ENCODE measurements at places on chromosomes 1 and 21.

DNA sequence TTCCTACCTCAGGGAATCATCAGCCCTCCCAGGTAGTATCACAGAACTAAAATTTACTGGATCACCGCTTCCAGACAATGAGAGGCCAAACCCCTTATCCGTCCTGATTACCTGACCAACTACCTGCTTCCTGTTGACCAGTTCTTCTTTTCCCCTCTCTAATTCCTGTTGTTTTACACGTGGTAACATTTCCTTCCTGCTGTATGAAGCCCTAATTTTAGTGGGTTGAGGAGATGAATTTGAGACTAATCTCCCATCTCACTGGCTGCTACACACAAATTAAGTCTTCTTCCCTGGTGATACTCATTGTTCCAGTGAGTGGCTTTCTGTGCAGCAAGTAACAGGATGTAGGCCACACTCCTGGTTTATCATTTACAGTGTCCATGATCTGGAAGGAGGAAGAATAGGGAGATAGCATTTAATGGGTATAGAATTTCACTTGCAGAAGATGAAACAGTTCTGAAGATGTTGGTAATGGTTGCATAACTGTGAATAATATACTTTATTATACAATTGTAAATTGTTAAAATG is 2112.9 kb downstream of the NCAM2 start:
- DNase-seq = no peak

DNA sequence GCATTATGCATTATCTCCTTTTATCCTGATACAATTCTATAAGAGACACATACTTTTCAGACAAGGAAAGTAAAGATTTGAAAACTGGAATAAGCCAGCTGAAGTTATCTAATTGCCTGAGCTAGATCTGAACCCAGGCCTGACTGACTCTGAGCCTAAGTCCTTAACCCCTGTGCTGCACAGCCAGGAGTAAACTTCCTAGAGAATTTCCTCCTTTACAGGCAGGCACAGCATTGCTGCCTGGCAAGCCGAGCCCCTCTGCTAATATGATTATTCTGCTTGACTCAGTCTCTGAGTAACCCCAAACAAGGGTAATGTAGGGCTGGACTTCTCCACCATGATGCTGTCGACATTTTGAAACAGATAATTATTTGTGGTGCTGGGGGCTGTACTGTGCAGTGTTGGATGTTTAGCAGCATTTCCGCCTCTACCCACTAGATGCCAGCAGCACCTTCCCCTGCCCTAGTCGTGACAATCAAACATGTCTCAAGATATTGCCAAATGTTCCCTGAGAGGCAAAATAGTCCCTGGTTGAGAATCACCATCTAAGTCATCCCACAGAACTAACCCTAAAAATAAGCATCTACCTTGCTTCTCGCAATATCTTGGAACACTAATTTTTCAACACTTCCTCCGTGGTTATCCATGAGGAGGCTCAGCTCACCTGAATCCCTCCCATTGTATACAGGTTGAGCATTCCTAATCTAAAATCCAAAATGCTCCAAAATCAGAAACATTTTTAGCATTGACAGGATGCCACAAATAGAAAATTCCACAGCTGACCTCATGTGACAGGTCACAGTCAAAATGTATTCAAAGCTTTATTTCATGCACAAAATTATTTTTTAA is 18.5 kb downstream of the CAMK1G start:
- DNase-seq = peak; percentile 22

DNA sequence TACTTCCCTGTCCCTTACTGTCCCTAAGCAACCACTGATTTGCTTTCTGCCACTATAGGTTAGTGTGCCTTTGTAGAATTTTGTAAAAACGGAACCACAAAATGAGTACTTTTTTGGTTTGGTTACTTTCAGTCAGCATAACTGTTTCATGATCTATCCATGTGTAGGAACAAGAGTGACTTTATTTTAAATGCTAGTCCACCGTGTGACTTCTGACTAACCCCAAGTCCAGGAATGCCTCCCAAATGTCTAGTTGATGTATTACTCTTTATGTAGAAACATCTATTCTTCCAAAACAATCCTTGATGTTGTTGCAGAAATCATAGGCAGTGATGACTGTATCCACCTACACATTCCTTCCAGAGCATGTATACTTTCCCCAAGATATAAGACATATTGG is 21.3 kb downstream of the ATPAF1 start:
- no peak for DNase-seq

GRCh38 chr1:147377263-147378246 is 135.1 kb downstream of the CHD1L start:
- no peak for DNase-seq

DNA sequence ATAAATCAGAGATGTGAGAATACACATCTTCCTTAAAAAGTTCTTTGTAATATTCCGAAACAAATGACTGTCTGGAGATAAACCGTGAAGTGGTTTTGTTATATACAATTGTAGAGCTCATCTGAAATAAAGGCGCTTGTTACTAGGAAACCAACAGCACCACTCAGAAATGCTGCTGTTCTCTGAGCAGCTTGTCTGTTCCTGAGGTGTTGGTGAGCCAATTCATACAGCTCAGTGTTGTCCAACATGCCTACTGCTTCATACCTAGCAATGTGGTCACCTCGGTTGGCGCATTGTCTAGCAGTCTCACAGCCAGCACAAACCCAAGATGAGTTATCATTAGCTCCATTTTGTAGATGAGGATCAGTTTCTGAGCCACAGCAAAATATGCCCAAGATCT is 44.4 kb downstream of the GFI1 start:
- DNase-seq = no peak

- no peak for DNase-seq
These were observed 853 bp upstream of the DOP1B start for GRCh38 chr21:36155603-36156338.

DNA sequence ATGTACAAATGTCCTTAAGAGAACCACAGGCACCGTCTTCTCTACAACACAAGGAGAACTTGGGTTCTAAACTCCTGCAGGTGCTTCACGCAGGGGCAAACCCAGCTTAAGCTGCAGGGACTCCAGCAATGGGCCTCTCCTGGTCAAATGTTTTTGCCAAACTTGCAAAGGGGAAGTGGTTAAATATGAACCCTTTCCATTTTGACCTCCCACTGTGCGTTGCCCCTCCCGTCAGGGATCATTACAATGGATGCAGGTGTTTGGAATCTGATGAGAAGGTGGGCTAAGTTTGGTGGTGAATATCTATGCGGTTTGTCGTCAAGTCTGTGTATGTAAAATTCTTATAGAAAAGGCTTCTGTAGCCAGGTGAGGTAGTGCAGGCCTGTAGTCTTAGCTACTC is 29.1 kb upstream of the SLC25A33 start:
- DNase-seq = no peak

GRCh38 chr1:18294437-18295176 is 186.1 kb upstream of the KLHDC7A start:
- no peak for DNase-seq

DNA sequence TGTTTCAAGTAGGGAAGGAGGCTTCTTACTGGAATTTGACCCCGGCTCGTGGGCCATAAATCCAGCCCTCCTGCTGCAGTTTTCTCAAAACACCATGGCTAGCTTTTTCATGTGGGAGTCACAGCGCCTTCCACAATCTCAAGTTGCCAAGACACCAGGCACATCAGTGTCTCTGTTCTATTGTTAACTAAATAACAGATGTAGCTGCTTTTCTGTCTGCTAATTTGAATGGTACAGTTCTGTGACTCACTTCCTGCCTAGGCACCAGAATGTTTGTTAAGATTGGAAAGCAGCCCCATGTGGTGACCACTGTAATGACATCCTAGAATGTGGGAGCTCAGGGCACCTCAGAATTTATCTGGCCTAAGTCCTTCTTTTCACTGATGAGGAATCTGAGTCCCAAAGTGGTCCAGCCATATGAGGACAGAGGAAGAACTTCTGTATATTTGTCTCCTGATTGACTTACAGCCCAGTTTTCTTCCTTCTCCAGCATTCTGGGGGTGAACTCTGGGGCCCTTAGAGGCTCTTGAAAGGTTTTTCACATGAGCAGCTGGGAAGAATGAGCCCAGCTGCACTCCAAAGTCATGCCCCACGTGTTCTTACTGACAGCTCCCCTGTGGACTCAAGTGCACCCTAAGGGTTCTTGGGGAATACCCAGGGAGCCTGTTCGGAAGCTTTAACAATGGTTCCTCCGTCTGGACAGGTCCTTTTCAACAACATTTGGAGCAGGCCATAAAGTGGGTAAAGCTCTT is 27.5 kb downstream of the TRIM45 start:
- no peak for DNase-seq

DNA sequence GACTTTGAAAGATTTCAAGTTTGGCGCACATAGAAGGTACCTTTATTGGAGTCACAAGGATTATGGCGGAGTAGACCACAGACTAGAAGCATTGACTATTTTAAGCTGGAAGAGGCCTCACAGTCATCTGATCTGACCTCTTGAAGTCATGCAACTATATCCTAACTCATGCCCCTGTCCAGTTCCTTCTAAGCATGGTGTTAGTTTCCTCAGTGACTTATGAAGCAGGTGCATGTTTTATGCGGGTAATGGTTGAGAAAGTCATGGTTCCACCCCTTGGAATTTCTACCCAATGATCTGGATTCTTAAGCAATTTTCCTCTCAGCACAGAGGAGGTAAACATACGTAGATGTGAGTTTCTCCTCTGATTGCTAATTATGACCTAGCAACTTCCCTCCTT is 11.7 kb downstream of the OLFML3 start:
- DNase-seq = no peak

DNA sequence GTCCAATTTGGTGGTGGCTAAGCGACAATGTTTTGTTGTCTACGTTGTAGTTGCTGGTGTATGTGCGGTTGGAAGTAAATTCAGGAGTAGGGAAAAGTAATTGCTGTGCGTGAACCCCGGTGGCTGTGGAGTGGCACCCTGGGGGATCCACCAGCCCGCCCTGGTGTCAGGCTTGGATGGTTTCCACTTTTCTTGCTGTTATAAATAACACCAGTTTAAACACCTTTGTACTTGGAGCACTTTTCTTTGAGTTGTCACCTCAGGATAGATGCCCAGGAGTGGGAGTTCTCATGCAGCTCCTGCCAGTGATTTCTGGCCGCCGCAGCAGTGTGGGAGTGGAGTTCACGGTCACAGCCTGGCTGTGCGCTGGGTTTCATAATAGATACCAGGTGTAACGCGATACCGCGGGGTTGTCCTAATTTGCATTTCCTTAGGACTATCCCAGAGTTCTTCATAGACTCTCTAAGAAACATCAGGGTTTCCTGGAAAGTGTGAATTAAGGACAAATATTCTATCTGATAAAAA is 12.8 kb upstream of the TMEM200B start:
- DNase-seq = no peak

Data from stimulated activated CD4-positive, alpha-beta T cell treated with anti-CD3 and anti-CD28 coated beads, Interleukin-4, amount 100 ng/mL, for 48 hours (primary cell).